ENCODE measurements at places on chromosomes 1 and 21. TPM values are rescaled to one million over a fixed set of nuclear protein-coding genes. Genes with fewer than 3 reads are reported as not detected.

Gene RNF186
- total RNA-seq = not detected

Gene UBL4B
- total RNA-seq = not detected

Gene SPRR2A
- not detected for total RNA-seq

Gene TMEM200B
- 11.6 TPM for total RNA-seq

Gene TRABD2B
- under 0.01 TPM for total RNA-seq

Gene FAM72A
- 7.4 TPM for total RNA-seq

Gene SMIM12
- 43.9 TPM for total RNA-seq

Gene DIRAS3
- 1.8 TPM for total RNA-seq

Gene BATF3
- not detected for total RNA-seq
